ENCODE measurements at places on chromosomes 4 and X. TPM values are rescaled to one million over a fixed set of nuclear protein-coding genes. Genes with fewer than 3 reads are reported as not detected.

The PAGE1 gene
- total RNA-seq, result not detected

The KCND1 gene
- total RNA-seq, result 0.41 TPM

The FDCSP gene
- not detected for total RNA-seq

The GLOD5 gene
- total RNA-seq, result not detected

The RXFP1 gene
- total RNA-seq, result not detected

The CCKAR gene
- not detected for total RNA-seq

The CYSLTR1 gene
- 0.48 TPM for total RNA-seq

The RPS6KA6 gene
- 0.23 TPM for total RNA-seq

The F11 gene
- total RNA-seq, result not detected

The SPANXB1 gene
- not detected for total RNA-seq

DNA sequence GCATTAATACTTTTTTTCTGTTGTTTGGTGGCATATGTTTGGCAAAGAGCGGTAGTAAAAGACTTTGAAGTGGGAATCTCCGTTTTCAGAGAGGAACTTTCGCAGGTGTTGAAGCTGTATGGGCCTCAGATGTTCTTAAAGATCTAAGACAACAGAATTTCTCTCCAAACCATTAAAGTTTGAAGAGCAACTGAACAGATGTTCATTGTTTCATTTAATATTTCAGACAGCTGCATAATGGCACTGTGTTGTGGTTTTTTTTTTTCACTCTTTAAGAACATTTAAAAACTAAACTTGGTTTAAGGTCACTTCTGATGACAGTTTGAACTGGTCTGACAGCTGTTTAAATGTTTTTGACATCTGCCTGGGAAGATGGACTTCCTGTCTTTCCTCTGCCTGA, 882.7 kb upstream of the PCDH10 start:
- DNase-seq, result no peak

- DNase-seq, result no peak
Observed at GRCh38 chrX:45422216-45422925, 221.7 kb upstream of the DIPK2B start.

- no peak for DNase-seq
Observed at GRCh38 chrX:29431895-29432294, 783.5 kb upstream of the MAGEB2 start.

- DNase-seq, result no peak
Observed at GRCh38 chr4:166432842-166433241, 559.8 kb downstream of the TLL1 start.

DNA sequence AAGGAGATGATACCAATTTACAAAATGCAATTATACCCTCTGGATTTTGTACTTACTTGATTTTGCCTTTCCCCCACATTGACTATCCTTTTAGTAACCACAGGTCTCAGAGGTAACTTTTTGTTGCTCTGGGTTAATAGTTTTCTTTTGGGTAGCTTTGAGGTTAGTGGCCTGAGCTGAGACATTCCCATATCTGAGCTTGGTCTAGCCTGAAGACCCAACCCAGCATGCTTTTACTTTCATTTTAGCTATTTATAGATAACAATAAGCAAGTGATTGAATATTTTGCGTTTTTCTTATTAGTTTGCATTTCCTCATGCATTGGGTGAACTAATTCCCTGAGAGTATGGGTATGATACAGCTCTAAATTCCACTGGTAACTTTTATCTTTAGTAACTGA, 11.8 kb downstream of the HTN1 start:
- no peak for DNase-seq

DNA sequence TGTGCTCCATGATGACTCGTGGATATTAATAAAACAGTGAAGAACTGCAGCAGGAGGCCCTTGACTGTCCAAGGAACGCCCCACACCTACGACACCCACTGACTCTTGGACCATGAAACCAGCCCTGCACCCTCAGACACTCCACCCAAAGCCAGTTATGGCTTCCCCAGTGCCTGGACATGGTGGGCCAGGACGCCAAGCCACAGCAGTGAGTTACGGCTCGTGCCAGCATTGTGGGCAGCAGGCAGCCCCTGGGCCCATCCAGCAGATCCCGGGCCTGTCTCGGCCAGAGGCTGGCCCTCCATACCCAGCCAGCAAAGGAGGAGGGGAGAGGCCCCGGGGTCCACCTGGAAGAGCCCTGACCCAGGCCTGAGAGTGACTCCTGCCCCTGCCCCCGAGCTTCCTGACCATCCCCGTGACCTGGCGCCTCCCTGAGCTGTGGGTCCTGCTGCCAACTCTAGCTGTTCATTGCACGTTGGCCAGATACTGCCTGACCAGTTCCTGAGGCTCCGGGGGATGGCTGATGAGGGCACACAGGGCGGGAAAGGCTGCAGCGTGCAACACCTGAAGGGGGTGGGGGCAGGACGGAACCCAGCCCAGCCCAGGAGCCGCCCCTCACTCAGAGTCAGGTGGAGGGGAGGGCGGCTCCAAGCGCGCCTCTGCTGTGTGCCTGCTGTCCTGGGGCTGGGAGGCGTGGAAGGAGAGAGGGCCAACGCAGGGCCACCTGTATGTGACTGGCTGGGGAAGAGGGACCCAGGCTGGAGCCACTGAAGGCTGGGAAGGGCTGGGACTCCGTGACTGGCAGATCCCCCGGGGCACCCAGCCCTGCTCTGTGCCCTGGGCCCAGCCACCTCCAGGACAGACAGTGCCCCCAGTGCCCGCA, 739 bp downstream of the SLC49A3 start:
- DNase-seq, result no peak

DNA sequence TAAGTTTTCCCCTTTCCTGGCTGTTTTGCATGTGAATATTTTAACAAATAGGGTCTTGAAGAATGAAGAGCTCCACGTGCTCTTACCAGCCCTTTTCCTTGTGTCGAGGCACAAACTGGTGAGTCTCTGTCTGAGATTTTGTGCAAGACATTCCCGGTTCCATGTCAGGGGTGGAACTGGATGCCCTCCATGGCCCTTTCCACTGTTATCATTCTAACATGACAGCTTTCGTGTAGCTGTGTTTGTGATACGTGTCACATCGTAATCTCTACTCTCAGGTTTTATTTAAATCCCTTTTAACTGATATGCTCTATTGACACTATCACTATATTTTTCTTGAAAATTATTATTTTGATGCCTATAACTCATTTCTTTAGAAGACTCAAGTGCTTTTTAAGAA, 130.4 kb downstream of the SORBS2 start:
- no peak for DNase-seq

DNA sequence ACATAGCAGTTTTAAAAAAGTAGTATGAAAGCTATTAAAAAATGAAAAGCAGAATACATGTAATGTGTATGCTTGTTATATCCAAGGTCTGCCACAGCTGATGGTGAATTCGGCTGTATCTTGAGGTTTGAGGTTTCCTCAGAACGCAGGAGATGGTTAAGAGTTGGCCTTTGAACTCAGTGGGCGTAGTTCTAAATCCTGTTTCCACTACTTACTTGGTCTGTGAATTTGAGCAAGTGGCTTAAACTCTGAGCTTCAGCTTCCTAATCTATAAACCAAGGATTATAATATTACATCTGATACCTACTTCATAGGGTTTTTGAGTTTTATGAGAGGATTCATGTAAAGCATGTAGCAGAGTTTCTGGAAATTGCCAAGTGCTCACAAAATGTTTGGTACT, 125.2 kb downstream of the STIM2 start:
- DNase-seq, result no peak

DNA sequence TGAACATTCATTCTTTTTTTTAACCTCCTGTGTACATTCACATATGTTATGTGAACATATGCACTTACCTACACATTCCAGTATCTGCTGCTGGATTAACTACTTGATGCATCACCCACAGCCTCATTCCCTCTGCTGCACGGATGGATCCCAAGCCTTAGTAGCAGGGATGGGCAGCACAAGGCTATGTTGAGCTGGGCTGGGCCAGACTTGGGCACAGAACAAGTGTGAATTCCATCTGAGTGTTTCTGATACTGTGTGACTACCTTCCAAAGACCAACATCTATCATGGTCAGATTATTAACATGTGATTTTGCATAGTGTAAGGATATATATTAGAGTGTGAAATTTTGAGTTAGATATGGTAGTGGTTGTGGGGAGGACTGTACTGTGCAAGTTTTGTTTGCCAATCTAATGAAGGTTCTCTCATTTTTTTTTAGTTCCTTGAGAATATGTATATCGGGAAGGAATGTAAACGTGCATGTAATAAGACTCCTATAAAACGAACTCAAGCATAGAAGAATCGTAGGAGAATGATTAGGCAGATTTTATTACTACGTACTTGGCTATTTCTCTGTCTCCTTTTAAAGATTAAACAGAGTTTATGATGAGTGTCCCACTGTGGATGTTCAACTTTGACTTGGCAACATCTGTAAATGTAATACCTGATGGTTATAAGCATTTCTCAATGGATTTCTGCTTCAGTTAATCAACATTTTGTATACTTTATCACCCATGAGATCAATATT, 23.4 kb upstream of the STBD1 start:
- DNase-seq, result no peak

GRCh38 chrX:119071381-119071780, 1.4 kb upstream of the CT47C1 start:
- no peak for DNase-seq

- no peak for DNase-seq
Observed at GRCh38 chrX:107542500-107542899, 85.8 kb upstream of the PRPS1 start.

DNA sequence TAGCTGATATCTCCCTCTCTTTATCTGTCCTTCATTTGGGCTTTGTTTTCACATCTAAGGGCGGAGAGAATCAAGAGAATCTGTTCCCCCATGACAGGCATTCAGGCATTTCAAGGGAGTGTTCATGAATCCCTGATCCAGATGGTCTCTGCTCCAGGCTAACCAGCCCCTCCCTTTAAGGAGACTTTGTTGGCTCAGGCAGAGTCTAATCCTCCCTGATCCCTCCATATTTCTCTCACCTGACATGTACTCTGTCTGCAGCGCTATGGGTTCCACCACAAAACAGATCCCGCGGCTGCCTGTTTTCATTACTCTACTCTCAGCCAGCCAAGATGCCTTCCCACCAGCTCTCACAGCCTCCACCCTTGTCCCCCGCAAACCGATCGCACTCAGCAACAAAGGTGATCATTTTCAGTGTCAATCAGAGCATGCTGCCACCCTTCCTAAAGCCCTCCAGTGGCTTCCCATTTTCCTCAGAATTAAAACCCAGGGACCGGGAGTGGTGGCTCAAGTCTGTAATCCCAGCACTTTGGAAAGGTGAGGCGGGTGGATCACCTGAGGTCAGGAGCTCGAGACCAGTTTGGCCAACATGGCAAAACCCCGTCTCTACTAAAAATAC, 30.3 kb upstream of the SLC2A9 start:
- no peak for DNase-seq

DNA sequence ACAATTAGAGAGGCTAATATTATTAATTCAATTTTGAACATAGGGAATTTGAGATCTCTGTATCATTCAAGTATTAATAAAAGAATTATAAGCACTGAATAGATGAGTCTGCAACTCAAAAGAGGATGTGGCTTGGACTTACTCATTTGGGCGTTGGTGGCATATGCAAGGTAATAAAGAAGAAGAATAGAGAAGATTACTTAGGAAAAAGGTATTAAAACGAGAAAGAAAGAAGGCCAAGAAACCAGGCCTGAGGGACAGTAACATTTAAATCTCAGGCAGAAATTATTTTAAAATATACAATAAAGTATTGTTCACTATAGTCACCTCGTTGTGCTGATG, 383.0 kb upstream of the INTU start:
- DNase-seq, result no peak

GRCh38 chrX:25873196-25873595, 264.9 kb upstream of the MAGEB18 start:
- DNase-seq, result no peak

DNA sequence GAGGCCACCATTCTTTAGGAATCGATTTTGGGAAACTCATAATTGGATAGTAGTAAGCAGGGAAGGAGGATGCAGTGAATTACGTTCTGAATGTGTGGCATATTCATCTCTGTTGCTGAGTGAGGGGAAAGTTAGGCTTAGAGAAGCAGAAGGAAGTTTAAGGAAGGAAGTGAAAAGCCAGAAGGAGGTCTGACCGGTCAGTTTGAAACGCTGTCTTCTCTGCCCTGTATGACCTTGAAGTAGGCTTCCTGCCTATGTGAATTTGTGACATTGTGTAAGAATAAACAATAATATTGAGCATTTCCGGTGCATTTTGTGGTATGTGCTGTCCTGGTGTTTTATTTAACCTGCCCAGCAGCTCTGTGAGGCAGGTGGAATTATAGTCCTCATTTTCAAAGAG, 67.3 kb downstream of the PDLIM5 start:
- no peak for DNase-seq

- no peak for DNase-seq
Observed at GRCh38 chrX:130909469-130910136, 6.6 kb upstream of the ENOX2 start.

DNA sequence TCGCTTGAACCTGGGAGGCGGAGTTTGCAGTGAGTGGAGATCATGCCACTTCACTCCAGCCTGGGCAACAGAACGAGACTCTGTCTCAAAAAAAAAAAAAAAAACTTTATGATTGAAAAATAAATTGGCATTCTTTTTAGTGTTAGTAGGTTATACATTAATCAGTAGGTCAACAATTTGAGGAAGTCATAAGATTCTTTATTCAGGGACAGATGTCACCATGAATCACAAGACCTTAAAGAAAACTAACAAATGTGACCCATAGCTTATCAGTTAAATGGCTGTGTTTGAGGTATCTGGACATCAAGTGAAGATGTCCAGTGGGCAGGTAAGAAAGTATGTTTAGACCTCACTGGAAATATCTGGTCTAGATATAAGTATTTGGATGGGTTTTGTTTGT, 9.3 kb upstream of the PRMT9 start:
- DNase-seq, result no peak

- no peak for DNase-seq
Observed at GRCh38 chr4:183256343-183256742, 63.7 kb downstream of the CLDN22 start.

- DNase-seq, result no peak
Observed at GRCh38 chr4:183100827-183101226, 1.8 kb downstream of the WWC2 start.

Data from psoas muscle (tissue), 8 donors.